ENCODE measurements at places on chromosomes 5 and 9. TPM values are rescaled to one million over a fixed set of nuclear protein-coding genes. Genes with fewer than 3 reads are reported as not detected.
A peak's percentile ranks its signal among the peaks of the same experiment; 100 is the strongest.

The PRDM9 gene
- total RNA-seq = not detected

- DNase-seq = peak; percentile 36
Measured at GRCh38 chr5:2165615-2166305, 283.0 kb upstream of the IRX4 start.

The AGGF1 gene
- 16.3 TPM for total RNA-seq

DNA sequence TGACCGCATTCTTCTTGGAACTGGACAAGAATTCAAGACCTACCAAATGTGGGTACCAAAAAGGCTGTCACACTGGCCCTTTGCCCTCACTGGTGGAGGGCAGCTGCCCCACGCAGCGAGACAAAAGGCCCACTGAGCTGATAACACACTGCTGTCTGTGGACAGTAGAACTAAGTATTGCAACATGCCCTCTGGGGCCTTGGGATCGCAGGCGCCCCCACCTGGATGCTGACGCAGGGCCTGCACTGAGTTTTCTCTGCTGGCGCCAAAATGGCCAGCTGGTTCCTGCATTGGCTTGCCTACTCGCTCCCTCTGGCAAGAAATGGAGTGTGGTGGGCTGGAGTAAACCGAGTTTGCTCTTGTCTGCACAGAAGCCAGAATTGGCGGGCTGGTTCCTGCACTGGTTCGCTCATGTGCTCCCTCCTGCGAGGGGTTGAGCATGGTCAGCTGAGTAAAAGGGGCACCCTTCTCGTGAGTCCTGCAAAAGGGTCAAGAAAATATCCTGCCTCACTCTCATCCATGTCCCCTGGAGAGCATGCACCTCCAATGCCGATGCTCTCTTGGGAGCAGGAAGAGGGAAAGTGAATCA is 55.7 kb downstream of the NXNL2 start:
- no peak for DNase-seq

GRCh38 chr5:149323210-149323609 is 22.1 kb upstream of the GRPEL2 start:
- DNase-seq = no peak

The TTF1 gene
- 7.7 TPM for total RNA-seq

The CDHR2 gene
- not detected for total RNA-seq

DNA sequence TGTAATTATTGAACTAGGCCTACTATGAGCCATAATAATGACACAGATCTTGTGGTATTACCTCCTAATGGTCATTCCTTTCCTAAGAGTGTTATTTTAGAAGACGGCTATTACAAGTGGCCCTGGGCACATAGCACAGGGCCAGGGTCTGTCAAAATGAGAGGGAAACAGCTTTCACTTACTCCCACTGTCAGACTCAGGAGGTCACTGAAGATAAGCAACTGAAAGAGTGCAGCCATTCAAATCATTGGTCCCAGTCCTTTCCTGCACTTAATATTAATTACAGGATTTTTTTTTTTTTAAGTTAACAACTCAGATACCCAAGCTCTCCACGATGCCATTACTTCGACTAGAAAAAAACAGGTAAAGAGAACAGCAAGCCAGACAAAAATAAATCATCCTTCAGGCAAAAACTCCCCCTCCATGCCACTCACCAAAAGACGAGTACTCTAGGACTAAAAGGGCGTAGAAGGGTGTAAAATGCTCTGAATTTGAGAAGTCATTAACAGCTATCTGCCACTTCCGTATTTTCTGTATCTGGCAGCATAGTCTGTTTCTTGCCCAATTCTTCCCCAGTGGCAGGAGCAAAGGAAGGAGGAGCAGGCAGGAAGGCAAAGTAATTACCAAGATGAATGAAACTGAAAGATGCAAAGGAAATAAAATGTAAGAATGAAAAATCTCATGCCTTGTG is 87.4 kb downstream of the ZNF608 start:
- DNase-seq = no peak

GRCh38 chr9:136482046-136482792 is 621 bp downstream of the SEC16A start:
- DNase-seq = no peak

The GARNL3 gene
- 15.8 TPM for total RNA-seq

- no peak for DNase-seq
Measured at GRCh38 chr5:172102913-172103626, 85.0 kb downstream of the STK10 start.

DNA sequence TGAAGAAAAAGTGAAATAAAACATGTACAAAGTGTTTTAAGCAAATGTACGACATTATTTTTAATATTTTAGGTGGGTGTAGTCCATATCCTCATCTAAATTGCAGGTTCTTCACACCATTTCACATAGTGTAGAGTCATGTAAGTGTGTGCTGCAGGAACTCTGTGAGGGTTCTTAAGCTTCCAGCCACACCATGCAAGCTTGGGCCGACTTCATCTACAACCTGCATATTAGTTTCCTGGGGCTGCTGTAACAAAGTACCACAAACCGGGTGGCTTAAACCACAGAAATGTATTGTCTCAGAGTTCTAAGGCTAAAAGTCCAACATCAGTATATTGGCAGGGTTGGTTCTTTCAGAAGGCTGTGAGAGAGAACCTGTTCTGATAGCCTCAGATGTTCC is 10.2 kb downstream of the PAM start:
- no peak for DNase-seq

DNA sequence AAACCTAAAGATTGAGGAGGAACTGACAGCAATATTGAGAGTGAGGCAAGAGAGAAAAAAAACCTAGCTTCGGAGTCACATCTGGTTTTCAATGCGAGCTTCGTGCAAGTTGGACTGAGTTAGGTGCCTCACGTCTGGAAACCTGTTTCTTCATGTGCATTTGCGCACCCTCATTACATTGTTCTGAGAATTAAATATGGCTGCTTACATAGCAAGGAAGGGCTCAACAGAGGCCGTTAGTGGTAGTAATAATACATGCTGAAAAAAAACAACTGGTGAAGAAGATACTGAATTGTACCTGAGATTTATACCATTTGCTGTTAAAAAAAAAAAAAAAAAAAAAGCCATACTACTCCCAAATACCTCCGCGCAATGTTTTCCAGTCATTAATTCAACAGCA is 18.6 kb downstream of the DNAJA1 start:
- DNase-seq = no peak

The FOXD4L5 gene
- 0.17 TPM for total RNA-seq

The MYMK gene
- total RNA-seq = not detected

The C9orf50 gene
- total RNA-seq = 0.64 TPM

DNA sequence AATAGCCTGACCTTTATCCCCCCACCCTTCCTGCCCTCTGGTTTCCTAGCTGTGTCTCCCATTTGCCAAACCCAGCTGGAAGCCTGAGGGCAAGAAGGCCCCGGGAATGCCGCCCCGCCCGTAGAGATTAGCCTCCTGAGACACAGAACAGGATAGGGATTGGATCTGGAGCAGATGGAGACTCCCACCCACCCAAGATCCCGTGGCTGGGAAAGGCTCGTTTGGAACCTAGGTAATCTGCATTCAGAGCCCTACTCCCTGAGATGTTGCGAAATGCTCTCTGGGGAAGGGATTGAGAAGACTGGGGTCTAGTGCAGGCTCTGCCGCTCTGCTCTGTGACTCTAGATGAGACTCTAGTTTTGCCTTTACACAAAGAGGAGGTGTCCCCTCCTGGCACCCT is 10.9 kb downstream of the AQP3 start:
- DNase-seq = no peak

DNA sequence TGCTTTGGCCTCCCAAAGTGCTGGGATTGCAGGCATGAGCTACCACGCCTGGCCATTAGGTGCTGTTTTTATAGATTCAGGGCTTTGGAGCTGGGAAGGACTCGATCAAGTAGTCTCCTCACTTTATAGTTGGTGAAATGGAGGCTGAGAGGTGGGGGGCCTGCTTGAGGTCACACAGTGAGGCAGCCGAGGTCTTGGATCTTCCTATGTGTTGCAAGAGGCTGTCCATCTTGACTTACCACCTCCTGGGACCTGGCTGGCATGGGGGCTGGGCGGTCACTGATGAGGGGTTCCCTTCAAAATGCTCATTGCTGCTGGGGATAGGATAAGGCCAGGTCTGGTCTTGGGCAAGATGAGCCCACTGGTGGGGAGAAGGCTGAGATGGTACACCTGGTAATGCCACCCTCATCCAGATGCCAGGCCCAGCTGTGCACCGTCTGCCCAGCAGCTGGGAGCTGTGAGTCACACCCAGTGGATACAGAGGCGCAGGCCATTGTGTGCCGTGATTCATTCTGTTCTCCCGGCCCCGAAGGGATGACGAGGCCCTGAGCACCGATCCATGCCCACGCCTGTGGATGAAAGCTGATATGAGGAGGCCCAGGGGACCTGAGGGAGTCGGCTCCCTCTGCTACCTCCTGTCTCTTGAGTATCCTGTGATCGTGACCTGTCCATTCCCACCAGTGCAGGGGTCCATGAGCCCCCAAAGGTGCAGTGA is 10.5 kb upstream of the NDST1 start:
- no peak for DNase-seq

- DNase-seq = no peak
Measured at GRCh38 chr9:99623780-99624364, 197.8 kb upstream of the NR4A3 start.

DNA sequence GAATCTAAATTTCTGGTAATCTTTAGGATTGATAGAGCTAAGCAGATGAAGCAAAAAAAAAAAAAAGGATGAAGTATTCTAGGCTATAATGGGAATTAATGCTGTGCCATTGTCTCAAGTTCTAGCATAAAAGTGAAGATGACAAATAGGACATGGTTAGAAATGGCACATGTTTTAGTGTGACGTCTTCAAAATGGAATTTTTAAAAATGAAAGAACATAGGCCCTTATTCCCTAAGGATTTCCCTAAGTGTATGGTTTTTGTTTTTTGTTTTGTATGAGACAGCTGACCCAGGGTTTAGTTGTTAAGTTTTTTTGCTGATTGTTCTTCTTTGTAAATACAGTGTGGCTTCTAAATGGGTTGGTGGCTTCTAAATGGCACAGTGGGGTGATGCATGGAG is 7.1 kb downstream of the TLE4 start:
- DNase-seq = no peak

- DNase-seq = no peak
Measured at GRCh38 chr9:121997791-121998190, 95.3 kb downstream of the TTLL11 start.

DNA sequence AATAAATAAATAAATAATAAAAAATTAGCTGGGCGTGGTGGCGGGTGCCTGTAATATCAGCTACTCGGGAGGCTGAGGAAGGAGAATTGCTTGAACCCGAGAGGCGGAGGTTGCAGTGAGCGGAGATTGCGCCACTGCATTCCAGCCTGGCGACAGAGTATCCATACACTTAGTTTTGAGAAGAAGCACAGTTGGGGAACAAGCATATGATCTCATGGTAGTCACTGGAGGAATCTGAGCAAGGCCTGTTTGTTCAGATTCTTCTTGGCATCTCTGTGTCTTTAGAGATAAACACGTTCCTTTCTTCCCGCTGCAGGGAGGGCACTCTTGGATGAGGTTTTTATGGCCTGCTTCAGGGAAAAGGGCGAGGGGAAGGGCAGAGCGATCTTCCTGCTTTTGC is 15.6 kb upstream of the DENND1A start:
- no peak for DNase-seq

- no peak for DNase-seq
Measured at GRCh38 chr9:118008246-118008645, 304.0 kb downstream of the TLR4 start.

DNA sequence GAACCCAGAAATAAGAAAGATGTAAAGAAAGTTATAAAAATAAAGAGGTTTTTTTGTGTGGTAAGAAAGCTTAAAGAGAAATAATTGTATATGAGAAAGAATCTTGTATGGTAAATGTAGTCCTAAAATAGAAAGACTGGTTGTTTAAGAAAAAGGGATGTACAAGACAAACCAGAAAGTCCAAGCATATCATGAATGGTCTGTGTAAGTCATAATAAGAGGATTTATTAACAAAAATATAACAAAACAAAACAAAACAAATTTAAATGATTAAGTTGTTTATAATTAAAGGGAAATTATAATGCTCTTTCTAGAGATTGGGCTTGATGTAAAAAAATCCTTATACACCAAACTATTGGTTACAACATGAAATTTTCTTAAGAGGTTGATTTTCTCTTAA is 590.4 kb upstream of the PTGER4 start:
- no peak for DNase-seq
